Activated naive CD4-positive, alpha-beta T cell treated with anti-CD3 and anti-CD28 coated beads for 36 hours (primary cell): ENCODE measurements at places on chromosomes 2 and 18. TPM values are rescaled to one million over a fixed set of nuclear protein-coding genes. Genes with fewer than 3 reads are reported as not detected.

- no peak overlapping the region for H3K4me3 ChIP-seq
- H3K27ac ChIP-seq: no peak overlapping the region
- peaks cover 11% of the 10 kb centered on the region for H3K4me1 ChIP-seq
- DNase-seq: no peak
Observed at GRCh38 chr2:9803023-9803805, 40.1 kb upstream of the TAF1B start.

- H3K36me3 ChIP-seq: no peaks in the 10 kb centered on the region
- peaks cover 4% of the 10 kb centered on the region for H3K27me3 ChIP-seq
- H3K4me3 ChIP-seq: no peak overlapping the region
- peaks cover 19% of the 10 kb centered on the region for H3K4me1 ChIP-seq
- peak overlapping the region; percentile 18 for H3K27ac ChIP-seq
Observed at GRCh38 chr2:130825231-130825965, 11.3 kb upstream of the ARHGEF4 start.

DNA sequence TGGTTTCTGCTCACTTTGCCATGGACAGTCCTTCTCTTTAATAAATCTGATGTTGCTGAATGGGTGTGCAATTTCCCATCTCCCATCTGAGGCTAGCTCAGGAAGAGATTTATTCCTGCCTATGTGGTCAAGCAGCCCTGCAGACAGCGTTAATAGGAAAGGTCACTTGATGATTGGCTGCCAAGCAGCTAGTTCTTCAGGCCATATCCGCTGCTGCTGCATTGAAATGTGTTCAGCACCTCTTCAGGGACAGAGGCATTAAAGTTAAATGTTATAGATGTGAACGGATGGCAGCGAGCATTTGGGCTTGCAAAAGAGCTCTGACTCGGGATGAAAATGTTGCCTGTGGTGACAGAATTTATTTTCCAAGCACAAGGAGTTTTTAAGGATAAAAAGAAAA is 474.2 kb downstream of the PIK3C3 start:
- H3K4me3 ChIP-seq: no peak overlapping the region
- no peak for DNase-seq
- H3K4me1 ChIP-seq: no peaks in the 10 kb centered on the region
- no peaks in the 10 kb centered on the region for H3K36me3 ChIP-seq

TTL gene
- 21.3 TPM for total RNA-seq

CCDC74A gene
- 7.1 TPM for total RNA-seq

TUBA4B gene
- total RNA-seq: not detected
